ENCODE measurements at places on chromosomes 7 and 10. TPM values are rescaled to one million over a fixed set of nuclear protein-coding genes. Genes with fewer than 3 reads are reported as not detected.

The MET gene
- total RNA-seq, result 38.3 TPM

The NEUROG3 gene
- total RNA-seq, result 4.0 TPM

The PAX4 gene
- 0.67 TPM for total RNA-seq

The MYL10 gene
- total RNA-seq, result not detected

The DGKI gene
- total RNA-seq, result 0.67 TPM

The ZNF736 gene
- total RNA-seq, result 7.9 TPM

The SFTPA1 gene
- total RNA-seq, result 0.77 TPM

The IDI1 gene
- total RNA-seq, result 41.3 TPM

The NRCAM gene
- 1.1 TPM for total RNA-seq

GRCh38 chr7:25481891-25482290, 253.6 kb upstream of the NPVF start:
- no peak for DNase-seq

DNA sequence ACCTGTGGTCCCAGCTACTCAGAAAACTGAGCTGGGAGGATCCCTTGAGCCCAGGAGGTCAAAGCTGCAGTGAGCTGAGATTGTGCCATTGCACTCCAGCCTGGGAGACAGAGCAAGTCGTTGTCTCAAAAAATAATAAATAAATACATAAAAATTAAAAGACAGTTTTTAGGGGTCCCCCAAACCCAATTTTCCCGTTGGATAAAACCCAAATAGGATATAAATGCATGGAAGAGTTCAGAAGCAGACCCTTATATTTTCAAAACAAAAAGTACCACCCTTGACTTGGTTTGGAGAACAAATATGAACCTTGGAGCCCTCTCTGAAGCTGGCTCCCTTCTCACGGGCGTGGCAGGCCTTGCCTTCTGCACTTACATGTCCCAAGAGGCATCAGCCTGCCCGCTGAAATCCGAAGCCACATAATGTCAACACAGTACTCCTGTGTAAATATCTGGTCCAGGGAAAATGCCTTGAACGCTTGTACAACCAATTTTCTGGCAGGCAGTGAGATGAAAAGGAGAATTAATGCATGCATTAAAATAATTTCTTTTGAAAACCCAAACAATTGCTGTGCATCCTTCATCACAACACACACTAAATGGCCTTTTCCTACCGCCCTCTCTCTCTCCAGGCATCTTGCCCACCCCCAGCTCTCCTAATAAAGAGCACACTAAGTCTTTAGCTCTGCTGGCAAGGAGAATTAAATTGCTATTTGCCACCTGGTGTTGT, 46.4 kb upstream of the PARD3 start:
- peak; percentile 88 for DNase-seq

DNA sequence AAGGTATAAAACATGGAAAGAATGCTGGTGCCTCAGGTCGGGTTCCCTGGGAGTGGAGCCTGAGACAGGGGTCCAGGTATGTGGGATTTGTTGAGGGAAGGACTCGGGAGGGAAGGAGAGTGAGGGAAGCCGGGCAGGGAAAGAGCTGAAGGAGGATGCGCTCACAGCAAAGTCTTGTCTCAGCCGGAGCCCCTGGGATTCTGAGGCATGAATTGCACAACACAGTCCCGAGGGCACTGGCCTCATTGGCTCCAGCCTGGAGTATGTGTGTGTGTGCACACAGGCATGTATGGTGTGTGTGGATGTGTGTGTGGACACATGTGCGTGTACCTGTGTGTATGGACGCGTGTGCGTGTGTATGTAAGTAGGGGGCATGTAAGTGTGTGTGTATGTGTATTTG, 87.4 kb downstream of the WDFY4 start:
- DNase-seq, result no peak

- no peak for DNase-seq
Observed at GRCh38 chr10:71463111-71463510, 66.4 kb downstream of the CDH23 start.

DNA sequence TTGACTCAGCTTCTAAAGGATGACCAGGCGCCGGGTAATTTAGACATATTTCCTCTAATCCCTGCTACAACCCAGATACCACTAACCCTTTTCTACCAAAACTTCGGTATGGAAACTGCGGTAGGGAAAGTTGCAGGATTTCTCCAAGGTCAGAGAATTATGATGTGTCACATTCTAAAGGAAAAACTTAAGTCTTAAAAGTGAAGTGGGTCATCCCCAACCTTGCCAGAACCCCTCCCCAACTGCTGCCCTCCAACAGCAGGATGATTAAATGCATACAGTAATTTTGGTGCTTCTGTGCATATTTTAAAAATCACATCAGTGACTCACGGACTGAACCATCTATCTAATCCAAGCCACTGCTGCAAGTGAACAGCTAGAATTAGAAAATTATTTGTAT, 52.7 kb downstream of the GRB10 start:
- DNase-seq, result no peak

- no peak for DNase-seq
Observed at GRCh38 chr10:11318826-11319598, 292.4 kb downstream of the USP6NL start.

GRCh38 chr10:29725133-29725720, 90.5 kb upstream of the SVIL start:
- DNase-seq, result peak; percentile 63

DNA sequence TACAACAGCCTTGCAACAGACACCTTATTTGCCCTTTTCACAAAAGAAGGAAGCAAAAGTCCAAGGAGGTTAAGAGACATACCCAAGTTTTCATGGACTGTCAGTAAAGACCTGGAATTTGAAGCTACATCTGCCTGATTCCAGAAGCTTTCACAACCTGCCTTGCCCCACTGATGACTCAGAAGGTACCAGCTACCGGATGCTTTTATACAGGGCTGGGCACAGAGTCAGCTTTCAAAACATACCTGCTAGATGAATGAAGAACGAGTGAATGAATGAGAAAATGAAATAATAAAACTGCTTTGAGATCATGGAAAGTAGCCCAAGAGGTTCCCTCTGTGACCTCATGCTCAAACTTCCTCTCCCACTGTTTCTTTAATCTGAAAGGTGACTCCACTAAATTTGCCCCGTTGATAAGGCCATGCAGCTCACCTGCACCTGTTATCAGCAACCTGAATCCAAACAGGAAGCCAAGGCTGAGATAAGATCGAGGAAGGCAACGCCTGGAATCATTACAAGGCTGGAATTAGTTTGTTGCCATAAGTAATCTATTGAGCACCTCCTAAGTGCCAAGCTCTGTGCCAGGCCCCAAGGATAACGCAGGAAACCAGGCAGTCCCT, 151.5 kb downstream of the WDR11 start:
- peak; percentile 64 for DNase-seq

DNA sequence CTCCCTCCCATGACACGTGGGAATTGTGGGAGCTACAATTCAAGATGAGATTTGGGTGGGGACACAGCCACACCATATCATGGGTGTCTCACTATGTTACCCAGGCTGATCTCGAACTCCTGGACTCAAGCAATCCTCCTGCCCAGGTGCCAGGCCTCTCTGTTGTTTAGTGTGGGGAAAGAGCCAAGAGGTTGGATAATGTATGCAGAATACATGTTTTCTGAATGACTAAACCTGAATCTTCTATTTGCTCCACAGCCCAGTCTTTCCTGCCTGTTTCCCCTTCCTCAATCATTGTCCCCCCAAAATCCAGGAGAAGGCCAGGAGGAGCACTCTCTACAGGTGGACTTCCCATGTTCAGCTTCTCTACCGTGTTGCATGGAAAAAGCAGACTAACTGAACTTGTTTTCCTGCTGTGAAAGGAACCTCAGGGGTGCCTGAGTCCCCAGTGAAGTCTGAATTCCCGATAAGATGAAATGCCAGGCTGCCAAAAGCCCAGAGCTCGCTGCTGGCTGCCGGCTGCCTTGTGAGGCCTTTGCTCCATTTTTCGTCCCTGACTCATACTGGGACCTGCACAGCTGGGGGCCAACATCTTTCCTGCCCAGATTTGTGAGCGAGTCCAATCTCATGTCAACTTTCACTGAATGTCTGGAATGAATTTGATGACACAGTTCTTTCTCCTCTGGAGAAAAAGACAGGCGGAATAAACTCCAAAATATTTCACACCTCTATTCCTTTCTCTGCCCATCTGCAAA, 588.0 kb downstream of the CALN1 start:
- no peak for DNase-seq

- no peak for DNase-seq
Observed at GRCh38 chr7:14196555-14196954, 207.1 kb upstream of the ETV1 start.

DNA sequence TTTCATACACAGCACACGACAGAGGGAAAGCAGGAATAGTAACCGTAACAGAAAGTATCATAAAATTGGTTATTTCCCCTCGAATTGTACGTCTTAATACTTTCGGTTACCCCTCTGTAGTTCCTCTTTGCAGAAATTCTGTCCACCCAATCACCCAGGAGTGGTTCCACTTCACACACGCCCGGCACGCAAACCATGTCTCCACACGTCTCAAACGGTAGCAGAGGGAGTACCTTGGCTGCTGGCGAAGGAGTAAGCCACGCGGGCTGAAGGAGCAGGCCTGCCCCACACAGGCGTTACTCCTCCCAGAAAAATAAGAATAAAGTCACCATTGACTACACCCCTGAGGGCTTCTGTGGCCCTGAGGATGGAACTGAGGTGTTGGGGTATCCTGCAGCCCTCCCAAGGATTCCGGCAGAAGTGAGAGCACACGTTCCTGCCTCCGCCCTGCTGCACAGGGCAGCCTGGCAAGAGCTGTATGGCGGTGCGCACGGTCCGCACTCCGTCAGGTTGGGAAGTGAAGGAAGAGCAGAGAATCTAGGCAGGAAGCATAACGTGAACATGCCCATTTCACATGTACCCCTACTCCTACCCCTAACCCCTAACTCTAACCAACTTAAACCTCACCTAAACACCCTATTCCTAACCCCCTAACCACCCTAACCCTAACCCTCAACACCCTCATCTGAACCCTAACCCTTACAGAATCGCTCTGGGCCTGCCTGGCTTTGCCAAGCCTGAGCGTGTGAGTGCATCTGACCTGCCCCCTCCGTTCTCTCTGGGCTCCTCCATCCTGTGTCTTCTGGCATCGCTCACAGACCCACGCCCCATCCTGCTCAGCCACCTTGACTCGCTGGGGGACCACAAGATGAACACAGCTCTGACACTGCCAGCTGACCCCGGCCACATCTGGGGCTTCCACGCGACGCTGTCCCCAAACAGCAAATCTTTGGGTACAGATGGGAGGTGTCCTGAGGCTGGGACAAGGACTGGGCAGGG, 18.2 kb downstream of the GPR146 start:
- no peak for DNase-seq

DNA sequence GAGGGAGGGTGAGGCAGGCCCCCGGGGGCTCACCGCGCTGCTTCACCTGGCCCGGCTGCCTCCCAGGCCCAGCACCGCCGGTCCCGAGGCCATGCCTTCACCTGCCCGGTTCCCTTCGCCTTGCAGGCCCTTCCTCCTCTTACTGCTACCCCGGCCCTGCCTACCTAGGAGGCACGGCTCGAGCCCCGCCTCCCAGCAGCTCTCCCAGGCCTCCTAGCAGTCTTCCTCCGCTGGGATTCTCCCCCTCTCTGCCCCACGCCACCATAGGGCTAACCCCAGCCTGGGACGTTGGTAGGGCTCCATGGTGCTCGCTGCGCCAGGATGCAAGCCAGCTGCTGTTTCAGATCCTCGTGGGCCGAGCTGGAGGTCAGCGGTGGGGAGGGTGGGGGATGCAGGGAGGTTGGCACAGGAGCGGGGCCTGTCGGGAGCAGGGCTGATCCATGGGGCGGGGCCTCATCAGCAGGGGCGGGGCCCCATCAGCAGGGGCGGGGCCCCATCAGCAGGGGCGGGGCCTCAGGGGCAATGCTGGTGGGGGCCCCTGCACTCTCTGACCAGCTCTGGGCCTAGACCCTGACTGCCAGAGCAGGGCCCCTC, 63.3 kb downstream of the RASGEF1A start:
- peak; percentile 32 for DNase-seq

- DNase-seq, result no peak
Observed at GRCh38 chr7:118003476-118003875, 130.2 kb upstream of the CTTNBP2 start.

DNA sequence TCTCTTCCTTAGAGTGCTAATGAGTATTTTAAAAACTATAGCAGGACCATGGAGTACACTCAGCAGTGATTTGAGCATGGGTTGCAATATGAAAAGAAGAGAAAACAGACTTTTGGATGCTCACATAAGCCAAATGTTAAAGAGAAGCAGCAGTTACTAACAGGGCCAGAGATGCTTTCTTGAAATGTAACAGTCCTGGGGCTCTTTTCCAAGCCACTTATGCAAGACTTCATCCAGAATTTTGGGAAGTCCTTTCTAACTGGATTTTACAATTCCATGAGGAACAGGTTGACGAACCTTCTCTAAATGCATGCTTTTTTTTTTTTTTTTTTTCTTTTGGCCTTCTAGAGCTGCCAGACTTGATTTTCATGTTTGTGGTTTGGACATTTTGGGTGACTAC, 282.0 kb downstream of the SEC23IP start:
- DNase-seq, result no peak

GRCh38 chr7:52741670-52742290, 293.7 kb upstream of the POM121L12 start:
- no peak for DNase-seq

- no peak for DNase-seq
Observed at GRCh38 chr7:90173127-90173844, 19.0 kb downstream of the STEAP1 start.

GRCh38 chr10:73584737-73585136, 6.4 kb downstream of the USP54 start:
- DNase-seq, result no peak

DNA sequence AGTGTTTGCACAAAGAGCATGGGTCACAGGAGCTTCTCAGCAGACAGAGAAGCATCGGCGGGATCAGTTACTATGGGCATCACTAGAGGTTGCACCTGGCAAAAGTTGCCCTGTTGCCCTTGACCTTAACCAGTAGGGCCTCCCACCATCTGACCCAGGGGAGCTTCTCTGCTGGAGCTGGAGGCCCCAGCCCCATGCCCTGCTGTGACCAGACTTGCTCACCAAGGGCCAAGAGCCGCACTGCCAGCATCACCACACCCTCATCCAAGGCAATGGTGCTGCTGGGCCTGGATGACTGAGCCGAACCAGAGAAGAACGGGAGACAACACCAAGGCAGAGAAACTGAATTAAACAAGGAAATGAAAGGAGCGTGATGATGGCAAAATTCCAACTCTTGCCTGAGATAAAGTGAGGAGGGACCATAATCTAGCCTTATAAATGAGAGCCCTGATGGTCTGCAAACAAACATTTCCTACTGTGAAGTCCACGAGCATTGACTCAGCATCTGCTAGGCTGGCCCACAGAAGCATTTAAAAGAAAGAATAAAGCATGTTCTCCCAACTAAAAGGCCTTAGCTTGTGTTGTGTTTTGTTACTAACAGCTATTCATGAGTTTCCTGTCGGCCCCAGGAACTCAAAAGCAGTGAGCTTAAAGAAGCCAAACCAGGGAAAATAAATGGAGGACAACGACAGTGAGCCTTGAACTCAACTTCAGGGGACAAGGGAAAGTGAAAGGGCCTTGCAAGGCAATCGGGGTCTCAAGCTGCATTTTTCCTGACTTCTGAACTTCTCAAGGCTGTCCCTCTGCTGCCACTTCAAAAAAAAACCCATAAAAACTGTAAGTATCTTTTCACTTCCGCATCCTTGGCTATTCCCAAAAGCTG, 60.4 kb downstream of the AFAP1L2 start:
- DNase-seq, result peak; percentile 50

- no peak for DNase-seq
Observed at GRCh38 chr10:11098666-11099065, 81.0 kb downstream of the CELF2 start.

- DNase-seq, result no peak
Observed at GRCh38 chr7:144885478-144885877, 49.6 kb upstream of the TPK1 start.

- no peak for DNase-seq
Observed at GRCh38 chr10:15202639-15203038, 34.1 kb upstream of the NMT2 start.
